Occipital lobe (tissue), 3 donors: ENCODE measurements at places on chromosomes 2 and 18.

DNA sequence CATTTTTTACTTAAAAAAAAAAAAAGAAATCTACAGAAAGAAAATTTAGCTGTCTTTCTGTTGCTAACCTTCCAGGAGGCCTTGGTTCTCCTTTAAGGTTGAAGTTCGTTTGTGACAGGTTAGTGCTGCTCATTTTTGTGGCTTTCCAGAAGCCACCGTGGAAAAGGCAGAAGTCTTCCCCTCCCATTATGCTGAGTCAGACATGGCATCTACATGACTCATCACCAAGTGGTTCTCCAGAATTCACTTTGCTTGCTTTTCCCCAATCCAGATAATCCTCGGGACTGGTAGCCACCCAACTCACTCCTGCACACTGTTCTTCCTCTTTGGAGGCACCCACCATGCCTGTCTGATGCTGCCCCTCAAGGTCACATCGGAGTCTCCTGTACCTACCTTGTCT, 228.7 kb downstream of the PIK3C3 start:
- no peak for DNase-seq

DNA sequence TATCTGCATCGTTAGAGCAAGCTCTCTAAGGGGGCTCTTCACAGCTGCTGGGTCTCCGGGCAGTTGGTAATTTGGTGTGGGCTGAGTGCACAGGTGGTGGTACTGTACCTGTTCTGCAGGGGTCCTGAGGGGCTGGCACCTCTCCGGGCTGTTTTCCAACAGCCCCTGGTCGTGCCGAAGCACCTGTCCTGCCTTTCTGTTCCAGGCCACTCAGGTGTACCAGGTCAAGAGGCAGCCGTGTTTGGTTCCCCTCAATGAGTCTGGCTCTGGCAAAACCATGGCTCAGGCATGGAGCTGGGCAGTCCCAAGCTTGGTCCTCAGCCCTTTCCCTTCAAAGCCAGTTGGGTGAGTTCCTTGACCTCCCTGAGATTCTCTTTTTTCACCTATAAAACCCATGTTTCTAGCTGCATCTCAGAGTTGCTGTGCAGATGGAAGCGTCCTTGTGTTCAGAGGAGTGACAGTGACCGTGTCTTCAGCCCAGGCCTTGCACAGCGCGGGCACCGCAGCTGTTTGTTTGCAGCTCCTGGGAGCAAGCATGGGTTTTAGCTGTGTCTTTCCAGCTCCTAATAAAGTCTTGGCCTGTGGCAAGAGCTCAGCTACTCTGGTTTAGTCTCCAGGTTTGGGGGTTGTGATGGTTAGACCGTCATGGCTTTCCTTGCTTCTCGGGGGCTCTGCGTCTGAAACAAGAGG, 110.9 kb downstream of the GLI2 start:
- no peak for DNase-seq

- DNase-seq, result no peak
These were observed 78.3 kb downstream of the RTP5 start for GRCh38 chr2:241947876-241948275.

GRCh38 chr2:25042321-25043240, 705 bp downstream of the EFR3B start:
- DNase-seq, result peak; percentile 34

DNA sequence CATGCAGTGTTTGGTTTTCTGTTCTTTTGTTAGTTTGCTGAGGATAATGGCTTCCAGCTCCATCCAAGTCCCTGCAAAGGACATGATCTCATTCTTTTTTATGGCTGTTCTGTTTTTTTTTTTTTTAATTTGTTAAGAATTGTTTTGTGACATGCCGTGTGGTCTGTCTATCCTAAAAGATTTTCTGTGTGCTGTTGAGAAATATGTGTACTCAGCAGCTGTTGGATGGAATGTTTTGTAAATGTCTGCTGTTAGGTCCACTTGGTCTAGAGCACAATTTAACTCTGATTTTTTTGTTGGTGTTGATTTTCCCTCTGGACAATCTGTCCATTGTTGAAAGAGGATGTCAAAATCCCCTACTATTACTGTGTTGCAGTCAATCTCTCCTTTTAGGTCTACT, 80.4 kb upstream of the WDR75 start:
- DNase-seq, result no peak

GRCh38 chr2:191864628-191865374, 17.9 kb upstream of the CAVIN2 start:
- peak; percentile 2 for DNase-seq

- no peak for DNase-seq
These were observed 91.0 kb downstream of the ICA1L start for GRCh38 chr2:202780514-202781021.

GRCh38 chr2:203705178-203705577, 1.3 kb upstream of the CD28 start:
- no peak for DNase-seq

DNA sequence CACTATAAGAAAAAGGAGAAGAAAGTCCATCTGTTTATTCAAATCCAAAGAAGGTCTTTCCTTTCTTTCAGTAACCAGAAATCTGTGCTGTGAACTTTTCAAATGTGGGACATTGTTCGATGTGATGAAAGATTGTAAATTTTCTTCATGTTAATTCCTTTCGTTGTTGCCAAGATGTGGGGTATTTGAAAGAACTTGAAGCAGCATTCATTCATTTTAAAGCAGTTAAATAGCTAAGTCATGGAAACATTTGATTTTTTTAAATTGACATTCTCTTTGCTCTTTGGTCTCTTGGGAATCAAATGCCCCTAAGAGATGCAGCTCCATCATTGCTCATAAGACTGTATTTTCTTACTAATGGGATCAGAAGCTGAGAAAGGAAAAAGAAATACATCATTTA, 93.7 kb upstream of the EHBP1 start:
- DNase-seq, result no peak

- DNase-seq, result no peak
These were observed 500.5 kb downstream of the TSN start for GRCh38 chr2:122255924-122256323.

GRCh38 chr2:10357193-10358169, 54.8 kb downstream of the HPCAL1 start:
- DNase-seq, result no peak

GRCh38 chr2:196801674-196802261, 2.3 kb upstream of the GTF3C3 start:
- no peak for DNase-seq

DNA sequence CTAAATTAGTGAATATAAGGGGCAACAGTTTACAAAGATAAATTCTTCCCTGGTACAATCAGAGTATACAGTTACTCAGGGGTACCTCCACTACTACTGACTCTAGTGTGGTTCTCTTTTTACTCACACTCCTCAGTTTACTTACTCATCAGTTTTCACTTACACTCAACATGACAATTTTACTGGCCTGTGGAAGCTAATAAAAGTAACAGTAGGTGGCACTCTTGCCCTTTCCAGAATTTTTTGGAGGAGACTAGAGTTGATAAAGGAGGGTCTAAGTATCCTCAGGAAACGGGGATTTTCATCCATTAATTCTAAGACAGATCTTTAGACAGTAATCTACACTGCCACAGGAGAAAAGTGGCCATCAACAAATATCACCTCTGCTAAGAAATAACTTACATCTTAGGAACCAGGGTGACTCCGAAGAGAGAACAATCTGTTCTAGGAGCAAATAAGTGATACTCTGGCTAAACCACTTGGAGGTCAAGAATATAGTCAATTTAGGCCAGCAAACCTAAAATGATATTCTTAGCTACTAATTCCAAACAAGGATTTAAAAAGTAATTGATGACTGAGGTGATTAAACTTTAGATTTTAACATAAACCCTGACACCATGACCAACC, 61.3 kb downstream of the ATL2 start:
- no peak for DNase-seq

DNA sequence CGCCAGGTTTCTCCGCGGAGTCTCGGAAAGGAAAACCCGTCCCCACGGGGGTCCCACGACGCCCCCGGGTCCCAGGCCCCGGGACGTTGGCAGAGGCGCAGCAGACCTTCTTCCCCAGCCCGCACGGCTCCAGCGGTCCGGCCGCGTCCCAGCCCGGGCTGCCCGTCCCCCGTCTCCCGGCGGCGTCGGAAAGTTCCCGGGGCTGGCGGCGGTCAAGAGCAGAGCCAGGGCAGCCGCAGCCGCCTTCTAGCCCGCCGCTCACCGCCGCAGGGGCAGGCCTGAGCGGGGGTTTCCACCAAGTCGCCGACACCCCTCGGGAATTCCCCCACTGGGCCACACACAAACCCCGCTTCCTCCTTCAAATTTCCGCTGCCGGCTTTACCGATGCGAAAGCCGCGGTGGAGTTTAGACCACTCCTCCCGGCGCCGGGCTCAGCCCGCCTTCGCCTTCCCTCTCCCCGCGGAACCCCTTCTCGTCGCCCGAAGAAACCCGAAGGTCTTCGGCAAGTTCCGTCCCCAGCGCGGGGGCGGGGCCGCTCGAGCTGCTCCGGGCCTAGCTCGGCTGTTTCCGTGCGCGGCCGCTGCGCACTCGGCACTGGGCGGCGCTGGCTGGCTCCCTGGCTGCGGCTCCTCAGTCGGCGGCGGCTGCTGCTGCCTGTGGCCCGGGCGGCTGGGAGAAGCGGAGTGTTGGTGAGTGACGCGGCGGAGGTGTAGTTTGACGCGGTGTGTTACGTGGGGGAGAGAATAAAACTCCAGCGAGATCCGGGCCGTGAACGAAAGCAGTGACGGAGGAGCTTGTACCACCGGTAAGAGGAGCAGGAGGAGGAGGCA, at the start of gene CREB1:
Gene CREB1, plus strand, starts transcription at position 633 of the 830 bp plus-strand sequence. CDS start 25,674 bp downstream, outside the sequence.
- peak; percentile 97 for DNase-seq

GRCh38 chr18:36848609-36849008, 19.7 kb downstream of the KIAA1328 start:
- DNase-seq, result no peak

- DNase-seq, result no peak
These were observed 511.9 kb upstream of the TNP1 start for GRCh38 chr2:217371781-217372213.

GRCh38 chr2:100470898-100471514, 724 bp downstream of the NMS start:
- no peak for DNase-seq

GRCh38 chr18:25467226-25467987, 115.4 kb upstream of the ZNF521 start:
- DNase-seq, result no peak

GRCh38 chr18:9753846-9754245, 45.7 kb downstream of the RAB31 start:
- DNase-seq, result no peak

GRCh38 chr18:60110836-60111235, 211.0 kb downstream of the PMAIP1 start:
- no peak for DNase-seq

DNA sequence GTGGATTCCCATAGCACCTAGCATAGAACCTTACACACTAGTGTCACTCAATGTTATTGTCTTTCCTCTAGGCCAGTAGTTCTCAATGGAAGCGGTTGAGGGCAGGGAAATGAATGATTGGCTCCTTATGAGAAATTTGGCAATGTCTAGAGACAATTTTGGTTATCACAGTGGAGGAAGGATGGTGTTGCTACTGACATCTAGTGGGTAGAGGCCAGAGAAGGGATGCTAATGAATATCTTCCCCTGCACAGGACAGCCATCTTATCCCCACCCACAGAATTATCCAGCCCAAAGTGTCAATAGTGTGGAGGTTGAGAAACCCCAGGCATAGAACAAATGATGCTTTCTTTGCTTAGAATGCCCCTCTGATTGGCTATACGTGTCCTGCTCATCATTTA, 15.8 kb downstream of the C18orf63 start:
- no peak for DNase-seq

DNA sequence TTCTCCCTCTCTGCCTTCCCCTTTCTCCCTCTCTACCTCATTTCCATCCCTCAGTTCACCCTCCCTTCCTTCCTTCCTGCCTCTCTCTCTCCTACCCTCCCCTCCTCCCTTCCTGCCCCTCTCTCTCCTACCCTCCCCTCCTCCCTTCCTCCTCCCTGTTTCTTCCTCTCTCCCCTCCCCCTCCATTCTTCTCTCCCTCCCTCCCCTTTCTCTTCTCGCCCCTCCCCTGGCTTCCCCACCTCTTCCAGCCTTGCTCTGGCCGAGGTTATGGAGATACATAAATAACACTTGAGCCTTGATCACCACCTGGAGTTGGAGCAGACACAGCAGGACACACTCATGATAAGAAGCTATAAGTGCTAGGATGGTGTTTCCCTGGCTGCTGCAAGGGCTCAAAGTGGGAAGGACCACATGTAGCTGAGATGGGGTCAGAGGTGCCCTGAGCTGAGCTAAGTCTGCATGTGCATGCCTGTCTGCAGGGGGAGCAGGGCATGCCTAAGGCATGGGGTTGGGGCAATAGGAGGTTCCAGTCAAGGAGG, 326.1 kb upstream of the HS6ST1 start:
- no peak for DNase-seq

- no peak for DNase-seq
These were observed 32.5 kb upstream of the RMDN2 start for GRCh38 chr2:37892436-37893114.

DNA sequence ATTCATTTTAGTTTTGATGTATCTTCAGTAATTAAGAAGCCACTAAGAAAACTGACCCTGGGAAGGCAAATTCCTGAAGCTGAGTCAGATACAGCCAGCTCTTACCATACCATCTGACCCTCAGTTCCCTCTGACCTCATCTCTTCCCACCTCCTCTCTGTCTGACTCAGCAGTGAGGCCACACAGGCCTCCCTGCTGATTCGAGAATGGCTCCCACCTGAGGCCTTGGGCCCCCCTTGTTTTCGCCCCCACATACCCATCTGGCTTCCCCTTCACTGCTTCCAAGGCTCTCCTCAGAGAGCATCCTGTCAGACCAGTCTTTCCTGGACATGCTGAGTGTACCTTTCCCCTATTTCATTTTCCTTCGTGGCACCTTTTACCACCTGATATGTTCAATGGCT, 71.0 kb upstream of the CYP1B1 start:
- DNase-seq, result no peak

- no peak for DNase-seq
These were observed 30.6 kb upstream of the NR4A2 start for GRCh38 chr2:156363141-156363540.

- no peak for DNase-seq
These were observed 17.3 kb downstream of the C2orf42 start for GRCh38 chr2:70173520-70173919.

DNA sequence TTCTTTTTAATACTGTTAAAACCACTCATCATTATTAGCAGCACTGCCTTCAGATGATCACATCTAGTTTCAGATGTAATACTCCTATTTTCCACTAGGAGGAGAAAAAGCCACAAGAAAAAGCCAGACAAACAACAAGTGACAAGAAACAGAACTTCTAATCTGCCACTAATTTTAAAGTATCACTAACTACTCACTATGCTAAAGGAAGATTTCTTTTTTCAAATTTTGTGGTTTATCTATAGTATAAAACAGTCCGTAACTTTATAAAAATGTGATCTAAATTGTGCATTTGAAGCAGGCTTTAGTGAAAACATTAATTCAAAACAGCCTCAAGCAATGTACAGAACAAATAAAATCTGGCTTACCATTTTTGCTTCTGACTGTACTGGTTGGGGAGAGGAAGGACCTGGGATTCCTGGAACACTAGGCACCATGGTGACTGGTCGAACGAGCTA, 56.8 kb downstream of the ATF2 start:
- DNase-seq, result no peak

- no peak for DNase-seq
These were observed 300.1 kb upstream of the RND3 start for GRCh38 chr2:150787353-150788093.

GRCh38 chr2:54834721-54835120, 111.3 kb downstream of the EML6 start:
- DNase-seq, result no peak

GRCh38 chr2:35822716-35823115, 532.9 kb upstream of the CRIM1 start:
- DNase-seq, result no peak

GRCh38 chr2:233974530-233975071, 57.4 kb downstream of the TRPM8 start:
- DNase-seq, result peak; percentile 60
